ENCODE measurements at places on chromosomes 7 and 10.

- no peak for DNase-seq
Observed at GRCh38 chr10:101244321-101245050, 15.2 kb upstream of the LBX1 start.

DNA sequence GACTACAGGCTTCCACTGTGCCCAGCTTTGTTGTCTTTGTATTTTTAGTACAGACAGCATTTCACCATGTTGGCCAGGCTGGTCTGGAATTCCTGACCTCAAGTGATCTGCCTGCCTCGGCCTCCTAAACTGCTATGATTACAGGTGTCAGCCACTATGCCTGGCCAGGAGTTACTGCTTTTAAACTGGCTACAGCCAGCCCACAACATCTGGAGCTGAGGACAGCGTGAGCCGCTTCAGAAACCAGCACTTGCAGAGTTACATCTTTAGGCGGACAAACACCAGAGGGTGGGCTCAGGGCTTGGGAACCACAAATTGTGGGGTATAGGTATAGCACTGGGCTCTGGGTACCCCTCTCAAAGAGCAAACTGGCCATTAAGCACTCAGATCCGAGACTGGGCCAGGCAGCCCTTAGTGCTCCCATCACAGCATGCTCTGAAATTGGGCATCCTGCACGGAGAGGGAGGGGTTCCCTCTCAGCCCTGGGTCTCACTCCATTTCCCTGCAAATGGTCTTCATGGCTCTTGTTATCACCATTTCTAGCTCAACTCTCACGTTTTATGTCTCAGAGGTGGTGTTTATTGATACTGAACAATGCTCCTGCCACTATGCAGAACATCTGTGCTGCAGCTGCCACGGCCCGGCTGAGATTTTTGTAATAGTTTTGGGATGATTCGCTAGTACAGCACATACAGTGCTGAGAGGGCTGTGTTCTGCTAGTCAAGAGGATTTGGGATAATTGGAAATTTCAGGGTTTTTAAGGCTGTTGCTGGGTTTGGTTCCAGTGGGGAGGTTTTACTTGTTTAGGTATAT lies 146.4 kb upstream of the LYZL2 start:
- DNase-seq, result no peak

DNA sequence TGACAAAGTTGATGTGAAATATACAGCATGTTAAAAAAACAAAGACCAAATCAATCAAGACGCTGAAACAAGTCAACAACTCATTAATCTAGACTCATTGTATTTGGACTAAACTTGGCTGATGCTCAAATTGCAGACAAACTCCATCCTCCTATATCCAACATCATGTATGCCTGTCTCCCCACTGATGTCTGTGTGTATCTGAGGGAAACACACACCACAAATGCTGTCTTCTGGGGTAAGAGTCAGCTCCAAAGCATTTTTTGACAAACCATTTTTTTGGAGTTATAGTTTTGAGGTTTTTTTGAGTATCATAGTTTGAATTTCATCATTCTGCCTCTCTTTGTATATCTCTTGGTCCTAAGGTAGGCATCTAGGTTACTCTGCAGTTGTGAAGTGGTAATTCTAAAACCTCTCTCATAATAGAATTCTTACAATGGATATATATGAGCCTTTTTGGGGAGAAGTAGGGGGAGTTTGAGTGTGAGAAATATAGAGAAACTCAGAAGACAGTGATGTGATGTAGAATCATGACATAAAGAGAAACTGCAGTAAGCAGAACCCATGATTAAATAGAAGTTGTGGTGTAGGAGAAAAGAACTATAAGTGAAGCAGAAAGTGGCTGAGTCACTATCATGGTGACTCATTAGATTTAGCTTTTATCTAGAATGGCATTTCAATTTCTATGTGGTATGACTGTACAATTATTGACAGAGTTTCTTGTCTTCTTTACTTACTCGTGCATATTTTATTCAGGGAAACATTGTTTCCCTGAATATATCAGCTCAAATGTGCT lies 1531.1 kb upstream of the LRRTM3 start:
- no peak for DNase-seq

DNA sequence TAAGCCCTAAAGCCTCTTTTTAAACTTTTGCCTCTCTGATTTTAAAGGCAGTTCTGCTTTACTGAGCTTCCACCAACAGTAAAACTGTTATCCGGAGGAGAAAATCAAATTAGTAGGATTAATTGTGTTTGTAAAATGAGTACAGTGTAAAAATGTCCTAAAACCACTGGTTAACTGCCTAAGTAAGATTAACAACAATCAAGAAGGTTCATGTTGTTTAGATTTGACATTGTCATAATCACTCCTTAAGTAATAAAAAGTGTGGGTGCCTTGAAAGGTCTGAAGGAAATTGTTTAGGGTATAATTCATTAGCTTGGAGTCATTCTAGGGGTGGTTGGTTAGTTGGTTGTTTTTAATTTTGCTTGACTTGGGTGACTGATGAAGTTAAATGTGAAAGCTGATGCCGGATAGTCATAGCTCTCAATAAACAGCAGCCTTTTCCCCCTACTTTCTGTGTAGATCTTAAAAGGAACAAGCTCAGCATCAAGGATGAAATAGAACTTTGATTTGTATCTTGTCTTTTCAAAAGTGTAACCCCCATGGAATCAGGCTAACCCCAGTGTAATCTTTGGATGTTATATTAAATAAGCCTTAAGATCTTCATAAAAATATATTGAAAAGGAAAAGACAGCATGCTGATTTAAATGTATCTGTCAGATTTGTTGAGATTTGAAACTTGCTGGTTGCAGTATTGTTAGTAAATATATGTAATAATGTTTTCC lies 148.3 kb downstream of the ARID5B start:
- DNase-seq, result no peak

DNA sequence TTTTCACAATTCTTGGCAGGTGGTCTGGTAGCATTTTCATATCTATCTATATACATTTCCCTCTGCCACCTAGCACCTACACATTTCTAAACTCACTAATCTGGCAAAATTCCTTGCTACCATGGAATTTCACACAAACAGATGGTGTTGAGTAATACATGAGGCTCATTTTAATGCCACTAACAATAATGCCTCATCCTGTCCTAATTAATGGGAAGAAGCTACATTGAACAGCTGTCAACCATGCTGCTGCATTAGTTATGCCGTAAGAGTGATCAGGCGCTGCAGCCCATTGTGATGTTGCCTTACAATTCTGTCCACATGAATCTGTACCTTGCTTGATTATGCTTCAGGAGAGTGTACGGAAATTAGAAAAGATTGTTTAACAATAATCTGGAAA lies 23.2 kb downstream of the COL1A2 start:
- DNase-seq, result no peak

DNA sequence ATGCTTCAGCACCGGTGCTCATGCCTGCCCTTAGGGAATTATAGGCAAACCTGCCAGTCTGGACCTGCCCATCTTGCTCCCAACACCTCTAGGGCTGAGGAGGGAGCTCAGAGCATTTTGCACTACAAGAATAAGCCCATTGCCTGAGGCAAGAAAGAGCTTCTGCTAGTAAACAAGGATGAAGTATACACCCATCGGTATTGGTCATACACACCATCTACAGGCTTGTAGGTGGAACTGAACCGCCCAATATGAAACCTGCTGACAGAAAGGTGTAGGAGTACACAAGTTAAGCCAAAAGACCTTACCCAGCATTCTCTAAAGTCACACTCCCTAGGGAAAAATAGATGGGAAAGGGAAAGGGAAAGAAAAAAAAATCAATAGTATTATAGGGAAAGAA lies 957.0 kb upstream of the LRRTM3 start:
- DNase-seq, result no peak

Measured in dorsolateral prefrontal cortex (tissue), 122 donors.